ENCODE measurements at places on chromosomes 12 and 14.

DNA sequence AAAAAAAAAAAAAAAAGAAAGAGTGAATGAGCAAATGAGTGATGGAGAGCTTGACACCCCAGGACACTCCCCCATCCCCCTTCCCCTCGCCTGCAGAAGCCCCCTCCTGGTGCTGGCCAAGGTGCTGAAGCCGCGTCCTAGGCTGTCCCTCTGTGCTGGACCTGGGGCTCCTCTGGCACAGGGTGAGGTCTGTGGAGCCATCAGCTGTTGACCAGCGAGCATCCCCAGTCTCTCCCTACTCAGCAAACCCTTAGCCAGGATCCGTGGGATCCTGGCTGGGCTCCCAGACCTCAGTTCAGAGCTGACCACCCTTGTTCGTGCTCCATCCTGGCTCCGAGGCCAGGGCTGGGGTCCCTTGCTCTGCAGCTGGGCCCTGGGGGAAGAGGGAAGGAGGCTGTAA, 5.4 kb upstream of the KIF26A start:
- no peak for DNase-seq

DNA sequence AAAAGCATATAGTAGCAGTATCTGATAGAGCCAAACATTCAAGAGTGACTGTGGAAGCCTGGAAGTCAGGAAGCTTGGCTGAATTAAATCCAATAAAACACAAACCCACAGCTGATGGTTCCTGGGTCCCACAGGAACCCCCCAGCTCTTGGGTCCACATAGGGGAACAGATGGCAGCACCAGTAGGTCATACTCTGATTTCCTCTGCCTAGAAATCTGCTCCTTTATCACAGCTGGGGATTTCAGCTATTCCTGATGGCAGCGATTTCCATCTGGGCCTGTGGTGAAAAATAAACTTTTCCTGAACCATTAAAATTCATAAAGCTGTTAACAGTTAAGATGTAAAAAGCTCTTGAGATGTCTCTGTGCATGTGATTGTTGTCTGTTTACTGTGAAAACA, 202.0 kb upstream of the FRMD6 start:
- DNase-seq: no peak

GRCh38 chr12:124509676-124510300, 57.6 kb downstream of the NCOR2 start:
- DNase-seq: no peak

DNA sequence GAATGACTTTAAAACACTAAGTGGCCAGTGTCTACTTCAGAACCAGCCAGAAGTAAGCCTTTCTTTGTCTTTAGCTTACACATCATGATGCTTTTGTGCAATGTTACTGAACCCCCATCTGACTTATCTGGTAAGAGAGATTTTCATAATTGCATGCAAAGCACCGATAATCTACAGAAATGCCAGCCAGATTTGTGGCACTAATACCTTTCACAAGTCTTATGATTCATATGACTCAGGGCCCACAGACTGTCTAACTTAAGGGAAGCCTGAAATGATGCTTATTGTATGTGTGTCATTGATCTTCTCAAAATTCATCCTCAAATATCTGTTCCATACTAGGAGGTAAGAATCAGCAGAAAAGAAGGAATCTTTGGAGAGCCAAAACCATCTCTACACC, 18.0 kb downstream of the IGF1 start:
- DNase-seq: no peak

DNA sequence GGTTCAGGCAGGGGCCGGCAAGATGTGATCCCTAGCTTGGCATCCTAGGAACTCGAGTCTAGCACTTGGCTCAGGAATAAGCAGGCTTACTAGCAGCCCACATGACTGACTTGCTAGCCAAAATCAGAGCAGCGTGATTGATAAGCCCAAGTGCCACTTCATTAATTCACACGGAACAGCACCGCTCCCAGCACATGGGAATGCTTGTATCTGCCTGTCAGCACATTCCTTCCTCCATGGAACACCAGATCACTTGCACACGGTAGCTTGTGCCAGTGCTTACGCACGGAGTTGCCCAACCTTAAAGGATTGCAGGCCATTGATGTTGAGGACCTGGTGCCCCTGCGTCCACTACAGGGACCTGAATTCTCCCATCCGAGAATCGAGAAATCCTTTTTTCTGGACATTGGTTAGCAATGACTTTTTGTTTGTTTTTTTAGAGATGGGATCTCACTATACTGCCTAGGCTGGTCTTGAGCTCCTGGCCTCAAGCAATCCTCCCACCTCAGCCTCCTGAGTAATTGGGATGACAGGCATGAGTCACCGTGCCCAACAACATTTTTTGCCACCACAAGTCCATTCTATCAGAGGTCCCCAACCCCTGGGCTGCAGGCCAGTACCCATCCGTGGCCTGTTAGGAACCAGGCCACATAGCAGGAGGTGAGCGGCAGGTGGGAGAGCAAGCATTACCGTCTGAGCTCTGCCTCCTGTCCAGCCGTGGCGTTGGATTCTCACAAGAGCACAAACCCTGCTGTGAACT, 30.6 kb upstream of the TSPAN9 start:
- DNase-seq: no peak

GRCh38 chr12:111311011-111311410, 57.9 kb downstream of the PHETA1 start:
- DNase-seq: no peak

DNA sequence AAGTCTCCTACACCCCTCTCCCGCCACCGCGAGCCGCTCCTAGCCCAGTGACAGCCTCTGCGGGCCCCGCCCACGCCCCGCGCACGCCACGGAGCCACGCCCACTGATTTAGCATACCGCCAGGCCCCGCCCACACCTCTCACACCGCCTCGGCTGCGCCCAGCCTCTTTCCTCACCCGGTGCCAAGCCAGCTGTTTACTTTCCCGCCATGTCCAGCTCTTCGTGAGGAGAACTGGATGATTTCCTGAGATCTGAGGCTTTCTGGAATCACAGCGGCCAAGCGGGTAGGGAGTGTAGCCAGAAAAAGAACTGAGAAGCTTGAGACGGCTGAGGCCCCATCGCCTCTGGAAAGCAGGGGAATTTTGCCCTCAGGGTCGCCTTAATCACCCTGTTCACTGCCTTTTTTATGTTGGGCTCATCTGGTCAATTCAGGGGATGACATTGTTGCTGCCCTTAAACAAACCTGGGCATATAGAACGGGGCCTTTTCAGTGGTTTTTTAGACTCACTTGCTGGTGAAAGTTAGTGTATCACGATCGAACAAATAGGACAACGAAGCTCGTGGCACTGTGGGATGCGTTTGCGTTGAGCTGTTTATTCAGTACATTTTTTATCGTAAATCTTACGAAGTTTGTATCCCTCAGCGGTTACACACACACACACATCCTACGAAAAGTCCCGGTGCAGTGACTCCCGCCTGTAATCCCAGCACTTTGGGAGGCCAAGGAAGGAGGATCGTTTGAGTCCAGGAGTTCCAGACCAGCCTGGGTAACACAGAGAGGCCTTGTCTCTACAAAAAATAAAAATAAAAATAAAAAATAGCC, at the start of gene RNF212B:
RNF212B (plus strand) TSS at position 165 of the 823 bp plus-strand sequence. CDS start 2,410 bp downstream, outside the sequence.
- DNase-seq: peak; percentile 94

DNA sequence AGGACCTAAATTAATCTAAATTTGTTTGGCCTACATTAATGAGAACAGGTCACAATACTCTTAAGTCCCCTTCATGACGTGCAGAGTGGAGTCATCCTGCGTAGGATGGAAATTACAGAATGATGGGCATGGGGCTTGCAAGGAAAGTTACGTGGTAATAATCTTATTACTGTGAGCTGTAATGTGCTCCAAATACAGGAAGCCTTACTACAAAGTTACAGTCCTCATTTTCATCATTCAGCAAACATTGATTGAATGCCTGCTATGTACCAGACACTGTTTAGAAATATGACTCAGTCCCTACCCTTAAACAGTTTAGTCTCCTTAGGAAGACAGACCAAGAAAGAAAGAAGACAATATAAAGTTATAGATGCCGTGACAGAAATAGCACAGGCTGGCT, 9.4 kb downstream of the HIGD1C start:
- DNase-seq: no peak

GRCh38 chr12:47987411-47988072, 16.7 kb downstream of the COL2A1 start:
- DNase-seq: no peak

- peak; percentile 22 for DNase-seq
These were observed 2.0 kb downstream of the SP1 start for GRCh38 chr12:53381731-53382630.
